ENCODE measurements at places on chromosomes 16 and 17.

DNA sequence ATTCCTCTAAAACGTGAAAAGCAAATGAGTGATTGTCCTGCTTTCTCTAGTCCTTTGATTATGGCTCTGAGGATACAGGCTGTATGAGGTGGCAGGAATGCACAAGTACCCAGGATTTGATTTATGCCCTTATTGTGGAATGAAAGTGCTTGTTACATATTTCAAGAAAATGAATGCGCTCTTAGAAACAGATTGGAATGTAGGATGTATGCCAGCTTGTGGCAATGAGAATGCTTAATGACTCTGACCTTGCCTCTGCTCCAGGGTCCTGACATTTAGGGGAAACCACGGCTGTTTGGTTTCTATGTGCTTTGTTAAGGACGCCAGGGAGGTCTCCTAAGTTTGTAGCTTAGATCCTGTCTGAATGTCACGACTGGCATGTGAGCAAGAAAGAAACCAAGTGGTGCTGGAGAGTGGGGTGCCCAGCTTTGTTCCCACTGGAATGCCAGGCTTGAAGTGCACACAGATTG is 22.0 kb downstream of the PRCD start:
- no peak for DNase-seq

DNA sequence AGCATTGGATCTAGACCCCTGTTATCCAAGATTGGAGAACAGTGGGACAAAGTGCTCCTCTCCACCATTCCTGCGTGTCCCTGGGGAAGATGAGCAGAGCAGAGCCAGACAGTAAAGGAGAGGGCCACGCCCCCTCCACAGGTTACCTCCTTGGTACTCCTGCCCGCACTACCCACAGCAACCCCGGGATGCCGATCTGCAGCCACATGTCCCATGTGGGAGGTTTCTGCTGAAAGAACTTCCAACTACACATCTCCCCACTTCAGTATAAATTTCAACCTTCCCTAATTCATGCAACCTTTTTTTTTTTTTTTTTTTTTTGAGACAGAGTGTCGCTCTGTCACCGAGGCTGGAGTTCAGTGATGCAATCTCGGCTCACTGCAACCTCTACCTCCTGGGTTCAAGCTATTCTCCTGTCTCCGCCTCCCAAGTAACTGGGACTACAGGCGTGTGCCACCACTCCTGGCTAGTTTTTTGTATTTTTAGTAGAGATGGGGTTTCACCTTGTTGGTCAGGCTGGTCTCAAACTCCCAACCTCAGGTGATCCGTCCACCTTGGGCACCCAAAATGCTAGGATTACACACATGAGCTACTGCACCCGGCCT is 2.3 kb downstream of the RAB37 start:
- DNase-seq, result no peak

- peak; percentile 66 for DNase-seq
These were observed 33.7 kb upstream of the RPH3AL start for GRCh38 chr17:386141-386876.

- DNase-seq, result no peak
These were observed 2.4 kb downstream of the SCRN2 start for GRCh38 chr17:47838636-47839035.

- DNase-seq, result no peak
These were observed 186.4 kb downstream of the BCAS3 start for GRCh38 chr17:60863892-60864707.

DNA sequence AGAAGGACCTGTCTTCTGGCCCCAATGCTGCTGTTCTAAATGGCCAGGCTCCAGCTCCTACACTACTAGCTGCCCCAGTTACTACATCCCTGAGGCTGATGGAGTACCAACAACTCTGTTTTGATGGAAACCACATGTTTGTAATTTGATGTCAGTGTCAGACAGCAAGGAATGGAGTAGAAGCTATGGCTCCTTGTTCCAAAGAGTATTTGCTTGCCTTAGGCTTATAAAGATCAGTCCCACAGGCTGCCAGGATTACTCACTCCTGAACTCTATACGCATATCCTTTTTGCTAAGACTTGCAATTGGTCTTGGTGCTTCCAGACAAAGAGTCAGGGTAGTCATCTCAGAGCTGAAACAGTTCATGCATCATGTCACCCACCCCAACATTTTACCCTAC is 139.6 kb downstream of the HS3ST3A1 start:
- no peak for DNase-seq

DNA sequence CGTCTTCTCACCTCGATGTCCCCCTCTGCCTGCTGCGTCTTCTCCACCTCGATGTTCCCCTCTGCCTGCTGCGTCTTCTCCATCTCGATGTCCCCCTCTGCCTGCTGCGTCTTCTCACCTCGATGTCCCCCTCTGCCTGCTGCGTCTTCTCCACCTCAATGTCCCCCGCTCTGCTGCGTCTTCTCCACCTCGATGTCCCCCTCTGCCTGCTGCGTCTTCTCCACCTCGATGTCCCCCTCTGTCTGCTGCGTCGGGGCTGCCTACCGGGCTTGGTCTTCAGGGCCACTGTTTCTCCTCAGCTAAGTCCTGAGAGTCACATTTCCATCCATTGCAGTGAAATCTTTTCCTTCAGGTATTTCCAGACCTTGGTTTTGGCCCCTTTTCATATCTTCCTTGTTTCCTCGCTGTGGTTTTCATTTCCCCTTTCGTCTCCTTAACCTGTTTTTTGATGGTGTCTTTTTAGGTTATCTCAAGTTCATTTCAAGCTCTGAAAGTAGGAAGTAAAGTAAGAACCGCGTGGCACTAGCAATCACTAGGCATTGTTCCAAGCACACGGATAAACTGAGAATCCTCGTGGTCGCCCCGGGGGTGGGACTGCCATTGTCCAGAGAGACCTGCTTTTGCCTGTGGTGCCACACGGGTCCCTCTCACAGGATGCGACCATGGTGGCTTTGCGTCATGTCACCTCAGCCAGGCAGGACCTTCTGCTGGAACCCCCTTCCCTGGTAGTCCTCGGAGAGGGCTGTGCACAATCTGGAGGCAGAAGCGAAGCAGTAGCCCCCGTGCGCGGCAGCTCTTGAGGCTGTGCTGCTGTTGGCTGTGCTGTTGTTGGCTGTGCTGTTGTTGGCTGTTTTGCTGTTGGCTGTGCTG is 9.5 kb upstream of the ZNF750 start:
- no peak for DNase-seq

- DNase-seq, result no peak
These were observed 4.7 kb downstream of the SMTNL2 start for GRCh38 chr17:4588898-4589625.

DNA sequence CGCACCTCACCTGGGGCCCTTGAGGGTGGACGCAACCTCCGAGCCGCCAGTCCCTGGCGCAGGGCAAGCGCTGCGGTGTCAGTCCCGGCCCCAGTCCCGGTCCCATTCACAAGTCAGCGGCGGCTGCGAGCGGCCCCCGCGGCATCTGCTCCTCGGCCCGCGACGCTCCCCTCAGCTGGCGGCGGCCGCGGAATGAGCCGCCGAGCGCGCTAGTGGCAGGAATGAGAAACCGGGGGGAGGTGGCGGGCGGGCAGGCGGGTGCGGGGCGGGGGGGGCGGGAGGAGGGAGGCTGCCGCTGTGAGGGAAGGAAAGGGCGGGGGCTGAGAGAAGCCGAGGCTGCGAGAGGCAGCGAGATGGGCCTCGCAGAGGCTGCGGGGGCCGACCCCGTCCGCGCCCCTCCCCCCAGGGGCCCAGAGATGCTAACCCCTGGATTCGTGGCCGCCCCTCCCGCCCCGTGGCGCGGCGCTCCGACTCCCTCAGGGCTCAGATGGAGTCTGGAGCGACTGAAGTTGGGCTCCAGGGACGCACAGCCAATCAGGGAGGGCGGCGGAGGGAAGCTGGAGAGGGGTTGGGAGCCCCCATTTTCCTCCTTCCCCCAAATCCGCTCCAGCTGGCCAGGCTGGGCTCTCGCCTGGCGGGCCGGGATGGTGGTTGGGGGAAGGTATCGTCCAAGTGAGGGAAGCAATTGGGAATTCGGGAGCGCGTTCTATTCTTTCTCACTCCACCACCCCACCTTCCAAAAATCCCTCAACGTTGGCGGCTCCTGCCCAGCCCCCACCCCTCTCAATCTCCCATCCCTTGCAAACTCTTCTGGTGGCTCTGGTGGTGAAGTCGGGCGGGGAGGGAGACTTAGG is at the start of gene CDH11:
Gene CDH11, minus strand, starts transcription at position 194 of the 854 bp plus-strand sequence. CDS start 117,194 bp downstream, outside the sequence.
- no peak for DNase-seq

- DNase-seq, result no peak
These were observed 78.1 kb upstream of the GNAO1 start for GRCh38 chr16:56113223-56113622.

DNA sequence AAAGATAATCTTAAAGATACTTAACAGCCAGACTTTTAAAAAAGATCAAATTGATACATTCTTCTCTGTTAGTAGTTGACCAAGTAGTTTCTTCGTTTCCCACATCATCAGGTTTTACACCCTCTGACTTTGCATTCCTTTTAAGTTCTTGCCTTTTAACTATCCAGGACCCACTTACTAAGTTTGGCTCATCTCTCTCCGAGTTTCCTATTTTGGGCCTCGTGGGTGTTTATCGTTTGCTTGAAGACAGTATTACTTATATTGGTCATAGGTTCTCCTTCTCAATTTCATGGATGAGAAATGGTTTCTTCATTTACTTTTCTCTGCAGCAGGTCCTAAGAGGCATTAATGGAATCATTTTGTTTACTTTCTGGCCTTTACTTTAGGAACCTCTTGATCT is 43.2 kb downstream of the RPA1 start:
- no peak for DNase-seq

DNA sequence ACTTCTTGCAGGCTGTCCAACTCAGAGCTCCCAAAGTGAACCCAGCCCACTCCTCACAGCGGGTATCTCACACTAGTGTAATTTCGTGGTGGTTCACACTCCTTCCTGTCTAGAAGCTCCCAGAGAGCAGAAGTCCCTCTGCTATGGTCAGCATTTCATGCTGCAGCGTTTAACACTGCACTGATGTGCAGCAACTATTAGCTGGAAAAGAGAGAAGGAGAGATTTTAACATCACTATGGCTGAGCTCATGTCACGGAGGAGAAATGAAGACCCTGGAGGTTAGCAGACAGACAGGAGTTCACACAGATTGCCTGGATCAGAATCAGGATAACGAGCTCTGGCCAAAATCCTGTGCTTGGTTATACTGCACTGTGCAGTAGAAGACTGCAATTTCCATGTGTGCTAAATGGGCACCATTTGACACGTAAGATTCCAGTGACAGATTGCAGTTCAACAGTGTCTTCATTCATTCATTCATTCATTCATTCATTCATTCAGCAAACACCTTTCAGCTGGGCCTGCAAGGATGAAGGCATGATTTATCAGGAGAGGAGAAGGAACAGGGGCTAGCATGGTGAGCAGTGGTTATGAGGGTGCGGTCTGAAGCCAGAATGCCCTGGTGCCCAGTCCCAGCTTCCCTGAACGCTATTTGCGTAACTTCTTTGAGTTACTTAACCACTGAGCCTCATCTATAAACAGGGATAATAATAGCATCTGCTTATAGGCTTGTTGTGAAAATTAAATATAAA is 5.3 kb upstream of the CCL1 start:
- no peak for DNase-seq
